ENCODE measurements at places on chromosomes 6 and 20.
A peak's percentile ranks its signal among the peaks of the same experiment; 100 is the strongest.

GRCh38 chr20:35307666-35308653 is 15.7 kb upstream of the FAM83C start:
- DNase-seq, result no peak

DNA sequence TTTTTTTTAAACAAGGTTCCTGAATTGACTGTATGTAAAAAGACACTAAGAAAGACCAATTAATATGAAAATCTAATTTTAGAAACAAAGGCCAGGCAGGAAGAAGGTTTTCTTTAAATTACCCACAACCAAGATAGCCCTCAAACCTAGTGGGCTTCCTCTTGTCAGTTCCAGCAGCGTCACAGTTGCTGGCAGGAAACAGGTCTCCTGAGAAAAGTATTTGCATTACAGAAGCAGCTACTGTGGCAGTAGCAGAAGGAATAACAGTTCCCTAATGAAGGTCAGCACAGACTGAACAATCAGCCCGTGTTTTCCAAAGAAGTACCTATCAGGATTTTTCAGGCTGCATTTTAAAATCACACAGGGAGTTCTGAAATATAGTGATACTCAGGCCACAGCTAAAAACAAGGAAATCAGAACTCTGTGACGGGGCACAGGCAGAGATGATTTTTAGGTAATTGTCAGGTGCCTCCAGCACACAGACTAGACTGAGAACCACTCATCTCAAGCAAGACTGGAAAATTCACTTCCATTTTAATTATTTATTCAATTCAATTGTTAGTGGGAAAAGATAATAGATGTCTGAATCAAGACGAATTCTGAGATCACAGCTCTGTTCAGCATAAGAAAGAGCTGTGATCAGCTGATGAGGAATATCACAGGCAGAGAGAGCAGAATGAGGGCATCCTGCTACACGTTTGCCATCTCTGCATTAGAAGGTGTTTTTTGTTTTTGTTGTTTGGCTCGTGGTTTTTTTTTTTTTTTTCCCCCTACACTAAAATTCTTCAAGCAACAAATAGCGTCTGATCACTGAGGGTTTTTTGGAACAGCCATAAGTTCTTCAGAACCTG is 230.5 kb upstream of the KHDRBS2 start:
- DNase-seq, result peak; percentile 75

- no peak for DNase-seq
Measured at GRCh38 chr6:161443848-161444247, 170.0 kb upstream of the AGPAT4 start.

GRCh38 chr6:135300576-135300975 is 119.5 kb downstream of the MYB start:
- DNase-seq, result no peak

DNA sequence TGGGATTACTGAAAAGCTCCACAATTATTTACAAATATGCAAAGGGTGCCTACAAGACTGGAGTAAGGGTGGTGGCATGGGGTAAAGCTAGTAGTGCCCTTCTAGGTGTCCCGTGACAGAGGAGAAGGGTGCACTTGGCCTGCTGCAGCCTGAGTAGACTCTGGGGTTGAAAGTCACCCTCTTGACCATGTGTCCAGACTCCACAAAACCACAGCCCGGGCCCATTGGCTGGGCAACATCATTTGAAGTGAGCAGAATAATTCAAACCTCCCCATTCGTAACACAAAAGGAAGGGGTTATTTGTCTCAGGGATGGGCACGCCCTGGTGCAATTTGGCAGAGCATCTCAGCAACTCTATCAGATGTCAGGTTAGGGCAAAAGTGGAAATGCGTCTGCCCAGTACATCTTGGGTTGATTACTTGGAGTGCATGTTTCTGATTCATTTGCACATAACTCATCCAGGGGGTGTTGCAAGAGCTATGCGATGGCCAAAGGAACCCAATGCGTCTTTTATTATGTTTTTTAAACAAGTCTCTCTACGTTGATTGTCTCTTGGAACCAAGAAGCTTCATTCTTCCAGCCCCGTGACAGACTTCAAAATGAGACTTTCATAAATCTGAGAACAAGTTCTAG is 56.7 kb downstream of the ISM1 start:
- DNase-seq, result no peak

GRCh38 chr6:123629258-123629941 is 7.3 kb downstream of the TRDN start:
- DNase-seq, result no peak

- no peak for DNase-seq
Measured at GRCh38 chr6:74447013-74447412, 751.0 kb downstream of the CD109 start.

- no peak for DNase-seq
Measured at GRCh38 chr6:74320074-74320473, 624.1 kb downstream of the CD109 start.

DNA sequence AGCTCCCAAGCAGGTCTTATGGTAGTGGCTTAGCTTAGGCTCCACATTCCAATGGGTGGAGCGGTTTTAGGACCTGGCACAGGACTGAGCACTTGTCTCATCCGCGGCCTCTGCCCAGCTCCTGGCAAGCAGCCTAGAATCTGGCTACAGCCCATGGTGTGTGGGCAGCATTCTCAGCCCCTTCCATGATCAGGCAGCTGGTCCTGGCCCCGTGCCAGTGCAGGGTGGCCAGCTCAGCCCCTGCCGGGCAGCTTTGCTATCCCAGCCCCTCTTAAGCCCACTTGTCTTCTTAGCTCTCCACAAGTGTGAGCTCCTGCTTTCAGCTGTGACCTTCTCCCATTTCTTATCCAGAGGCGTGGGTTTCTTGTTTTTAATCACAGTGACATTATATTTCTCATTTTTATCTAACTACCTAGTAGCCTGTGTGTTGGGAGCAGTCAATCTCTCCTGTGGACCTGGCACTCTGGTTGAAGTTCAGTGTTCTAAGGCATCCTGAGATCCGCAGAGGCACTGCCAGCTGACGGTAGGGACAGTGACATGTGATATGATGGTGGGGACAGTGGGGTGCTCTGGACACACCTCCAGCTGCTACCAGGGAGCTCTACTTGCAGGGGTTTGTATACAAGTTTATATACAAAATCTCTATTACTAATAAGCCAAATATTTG is 119.9 kb upstream of the PRND start:
- no peak for DNase-seq

DNA sequence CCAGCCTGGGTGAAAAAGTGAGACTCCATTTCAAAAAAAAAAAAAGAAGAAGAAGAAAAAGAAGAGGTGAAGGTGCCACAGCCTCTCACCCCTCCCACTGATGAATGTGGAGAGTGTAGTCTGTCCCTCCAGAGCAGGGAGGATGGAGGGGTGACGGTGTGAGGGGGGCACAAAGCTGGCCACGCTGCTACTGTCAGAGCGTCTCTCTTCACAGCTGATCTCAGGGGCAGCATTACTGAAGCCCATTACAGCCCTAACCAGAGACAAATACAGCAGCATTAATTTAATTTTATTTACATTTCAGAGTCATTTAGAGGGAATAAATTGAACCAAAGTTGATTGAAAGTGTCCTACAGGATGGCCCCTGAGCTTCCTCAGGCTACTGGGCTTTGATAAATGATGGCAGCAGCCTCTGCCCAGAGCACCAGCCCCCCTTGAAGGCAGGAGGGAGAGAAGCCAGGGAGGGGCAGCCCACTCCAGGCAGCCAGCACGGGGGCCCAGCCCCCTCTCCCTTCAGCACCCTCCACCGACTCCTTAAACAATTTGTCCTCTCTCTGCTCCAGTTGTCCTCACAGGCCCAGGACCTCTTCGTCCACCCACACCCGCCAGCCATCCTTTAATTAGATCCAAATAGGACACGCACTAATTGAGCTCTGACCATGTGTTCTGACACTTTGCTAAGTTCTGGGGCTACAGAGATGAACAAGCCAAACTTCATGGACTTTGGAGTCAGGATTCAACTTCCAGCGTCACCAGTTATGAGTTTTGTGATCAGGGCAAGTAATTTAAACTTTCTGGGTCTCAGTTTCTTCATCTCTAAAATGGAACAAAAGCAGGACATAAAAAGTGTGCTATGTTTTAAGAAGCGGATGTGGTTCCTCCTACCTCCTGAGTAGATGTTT is 18.6 kb upstream of the ZFAND3 start:
- no peak for DNase-seq

DNA sequence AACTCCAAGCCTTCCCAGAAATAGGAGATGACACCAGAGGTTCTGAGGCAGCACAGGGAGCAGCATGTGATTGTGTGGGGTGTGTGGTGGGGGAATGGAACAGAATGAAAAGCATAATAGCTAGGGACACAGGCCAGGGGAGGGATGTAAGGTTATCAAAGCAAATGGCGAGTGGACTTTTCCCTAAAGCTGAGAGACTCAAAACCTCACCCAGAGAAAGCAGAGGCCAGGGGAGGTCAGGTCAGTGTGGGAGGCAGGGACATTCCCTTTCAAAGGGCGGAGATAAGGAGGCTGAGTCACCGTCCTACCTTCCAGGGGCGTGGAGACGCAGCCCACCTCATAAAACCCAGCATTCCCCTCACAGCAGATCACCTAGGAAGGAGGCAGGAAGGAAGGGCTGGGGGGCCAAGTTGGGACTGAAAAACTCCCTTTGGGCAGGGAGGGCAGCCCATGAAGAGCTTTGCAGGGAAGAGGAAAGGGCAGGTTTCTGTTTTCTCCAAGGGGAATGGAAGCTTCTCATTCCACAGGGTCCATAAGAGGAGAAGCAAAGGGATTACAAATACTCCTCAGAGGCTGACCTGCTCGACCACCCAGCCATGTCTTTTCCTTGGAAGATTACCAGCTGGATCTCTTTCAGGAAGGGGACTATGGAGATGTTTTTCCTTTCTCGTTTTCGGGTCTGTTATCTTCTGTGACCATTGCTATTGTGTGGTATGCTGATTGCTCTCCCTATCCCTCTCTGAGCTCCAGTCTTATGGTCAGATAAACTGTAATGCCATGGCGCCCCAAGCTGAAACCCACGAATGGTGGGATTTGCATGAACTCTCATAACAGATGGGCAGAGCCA is 9.6 kb upstream of the LY6G5C start:
- DNase-seq, result no peak

DNA sequence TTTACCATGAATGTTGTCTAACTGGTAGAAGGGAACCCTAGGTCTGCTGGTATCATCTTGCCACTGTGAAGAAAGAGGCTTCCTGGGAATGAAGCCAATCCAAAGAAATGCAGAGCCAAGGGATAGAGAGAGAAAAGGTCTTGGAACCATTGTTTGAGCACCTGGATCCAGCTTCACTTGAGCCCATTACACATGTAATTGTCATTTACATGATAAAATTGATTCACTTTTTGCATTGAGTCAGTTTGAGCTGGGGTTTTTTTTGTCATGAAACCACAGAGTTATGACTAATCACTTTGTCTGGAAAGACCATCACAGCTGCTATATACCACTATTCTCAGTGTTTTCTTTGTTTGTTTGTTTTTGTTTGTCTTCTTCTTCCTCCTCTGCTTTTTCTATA is 112.3 kb downstream of the CBLN4 start:
- no peak for DNase-seq

DNA sequence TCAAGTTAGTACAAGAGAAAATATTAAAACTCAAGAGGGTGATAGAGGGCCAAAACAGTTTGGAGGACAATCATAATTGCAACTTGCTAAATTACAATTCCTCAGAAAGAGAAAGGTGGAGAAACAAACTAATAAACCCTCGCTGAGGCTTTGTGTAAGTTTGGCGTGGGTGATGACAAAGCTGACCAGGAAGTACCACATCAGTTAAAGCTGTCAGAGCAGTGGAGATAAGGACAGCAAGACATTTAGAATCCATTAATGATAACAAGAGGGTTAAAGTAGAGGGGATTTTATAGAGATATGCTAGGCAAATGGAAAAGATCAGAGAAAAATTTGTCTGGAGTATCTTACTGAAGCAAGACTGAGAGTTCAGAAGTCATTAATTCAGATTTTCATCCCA is 334.4 kb downstream of the TFAP2B start:
- DNase-seq, result no peak

DNA sequence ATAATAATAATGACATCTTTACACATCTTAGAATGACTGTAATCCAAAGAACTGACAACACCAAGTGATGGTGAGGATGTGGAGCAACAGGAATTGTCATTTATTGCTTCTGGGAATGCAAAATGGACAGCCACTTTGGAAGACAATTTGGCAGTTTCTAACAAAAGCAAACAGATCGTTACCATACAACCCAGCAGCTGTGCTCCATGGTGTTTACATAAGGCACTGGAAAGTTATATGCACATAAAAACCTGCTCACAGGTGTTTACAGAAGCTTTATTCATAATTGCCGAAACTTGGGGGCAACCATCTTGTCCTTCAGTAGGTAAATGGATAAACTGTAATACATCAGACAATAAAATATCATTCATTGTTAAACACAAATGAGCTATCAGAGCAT is 18.3 kb upstream of the ASF1A start:
- DNase-seq, result no peak

DNA sequence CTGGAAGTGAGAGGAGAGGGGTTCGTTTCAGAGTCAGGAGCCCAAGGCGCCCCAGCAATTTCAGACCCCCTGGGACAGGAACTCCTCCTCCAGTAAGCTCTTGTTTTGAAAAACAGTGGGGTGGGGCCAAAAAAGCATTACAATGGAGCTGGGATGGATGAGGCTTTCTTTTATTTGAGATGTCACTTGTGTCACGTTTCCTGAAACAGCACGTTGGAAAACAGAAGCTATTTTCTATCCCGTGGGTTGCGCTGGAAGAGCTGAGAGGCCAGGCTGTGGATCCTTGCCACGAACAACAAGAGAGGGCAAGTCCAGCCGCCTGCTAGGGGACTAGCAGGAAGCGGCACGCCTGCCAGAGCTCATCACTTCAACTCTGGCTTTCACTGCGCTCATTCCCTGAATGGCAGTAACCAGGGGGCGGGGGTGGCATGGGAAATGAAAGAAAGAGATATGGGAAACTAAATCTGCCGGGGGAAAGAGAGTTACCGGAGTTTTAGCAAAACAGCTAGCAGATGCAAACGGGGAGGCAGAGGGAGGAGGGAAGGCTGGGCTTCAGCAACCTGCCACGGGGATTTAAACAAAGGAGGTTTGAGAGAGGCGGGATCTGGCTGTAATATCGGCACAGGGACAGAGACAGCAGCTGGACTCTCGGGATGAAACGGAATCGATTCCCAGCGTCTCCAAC is 34.6 kb downstream of the GCNT2 start:
- no peak for DNase-seq

DNA sequence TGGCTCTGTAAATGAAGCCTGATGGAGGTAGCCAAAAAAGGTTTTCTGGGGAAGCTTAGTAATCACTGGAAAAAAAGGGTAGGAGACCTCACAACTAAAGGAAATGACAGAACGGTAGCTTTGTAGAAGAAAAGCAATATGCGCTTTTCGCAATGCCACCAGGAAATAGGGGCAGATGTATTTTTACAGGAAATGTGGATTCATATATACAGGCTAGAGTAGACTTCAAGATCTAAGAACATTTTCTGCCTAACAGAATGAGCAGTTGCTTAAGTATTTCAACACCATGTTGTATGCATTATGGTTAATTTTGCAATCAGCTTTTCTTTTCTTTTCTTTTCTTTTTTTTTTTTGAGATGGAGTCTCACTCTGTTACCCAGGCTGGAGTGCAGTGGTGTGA is 219.6 kb downstream of the CD83 start:
- no peak for DNase-seq

DNA sequence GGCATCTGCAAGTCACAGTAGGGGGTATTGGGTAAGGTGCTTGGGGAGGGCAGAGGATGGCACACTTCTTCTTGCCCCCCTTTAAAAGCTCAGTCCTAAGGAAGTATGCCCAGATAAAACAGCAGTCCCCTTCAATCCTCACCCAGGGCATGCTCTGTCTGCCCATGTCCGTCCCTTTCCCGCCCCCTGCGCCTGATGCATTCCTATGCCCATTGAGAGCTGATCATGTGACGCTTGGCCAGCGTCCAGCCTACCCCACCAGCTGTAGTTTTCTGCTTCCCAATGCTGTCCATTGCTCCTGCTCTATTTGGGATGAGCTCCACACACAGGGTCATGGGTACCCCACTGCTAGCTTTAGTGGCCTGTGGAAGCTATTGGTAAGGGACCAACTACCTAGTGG is 8.3 kb downstream of the SIGLEC1 start:
- DNase-seq, result no peak
